ENCODE measurements at places on chromosomes 11 and 22. TPM values are rescaled to one million over a fixed set of nuclear protein-coding genes. Genes with fewer than 3 reads are reported as not detected.

The CNIH2 gene
- 0.17 TPM for total RNA-seq

The RAG2 gene
- total RNA-seq, result not detected

The SMIM35 gene
- total RNA-seq, result not detected

The GAL3ST1 gene
- 0.17 TPM for total RNA-seq

The APOC3 gene
- not detected for total RNA-seq

The SYT13 gene
- not detected for total RNA-seq

GRCh38 chr22:29116397-29117123, 43.7 kb downstream of the KREMEN1 start:
- no peaks in the 10 kb centered on the region for H3K4me1 ChIP-seq
- H3K4me3 ChIP-seq, result no peak overlapping the region
- H3K27me3 ChIP-seq, result no peaks in the 10 kb centered on the region
- no peak overlapping the region for H3K27ac ChIP-seq
- H3K36me3 ChIP-seq, result no peaks in the 10 kb centered on the region

DNA sequence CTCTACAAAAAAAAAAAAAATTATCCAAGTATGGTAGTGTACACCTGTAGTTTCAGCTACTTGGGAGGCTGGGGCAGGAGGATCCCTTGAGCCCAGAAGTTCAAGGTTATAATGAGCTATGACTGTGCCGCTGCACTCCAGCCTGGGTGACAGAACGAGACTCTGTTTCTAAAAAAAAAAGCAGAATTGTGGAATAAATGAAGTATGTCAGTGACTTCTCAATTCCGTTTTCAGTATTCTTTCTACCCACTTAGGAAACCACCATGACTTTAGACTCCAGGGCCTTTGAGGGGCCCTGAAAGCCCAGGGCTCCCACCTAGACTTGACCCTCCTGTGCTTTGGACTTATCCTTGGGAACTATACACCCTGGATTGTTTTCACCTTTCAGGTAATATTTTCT, 6.5 kb upstream of the NUP160 start:
- no peak overlapping the region for H3K4me3 ChIP-seq
- H3K27ac ChIP-seq, result no peak overlapping the region
- H3K4me1 ChIP-seq, result peaks cover 4% of the 10 kb centered on the region
- no peak for DNase-seq
- H3K27me3 ChIP-seq, result no peaks in the 10 kb centered on the region
- no peaks in the 10 kb centered on the region for H3K36me3 ChIP-seq

- no peaks in the 10 kb centered on the region for H3K27me3 ChIP-seq
- H3K4me3 ChIP-seq, result no peak overlapping the region
- DNase-seq, result no peak
- no peaks in the 10 kb centered on the region for H3K36me3 ChIP-seq
These were observed 412.4 kb upstream of the CADM1 start for GRCh38 chr11:115916608-115917007.

- H3K36me3 ChIP-seq, result no peaks in the 10 kb centered on the region
- DNase-seq, result no peak
- H3K4me1 ChIP-seq, result no peaks in the 10 kb centered on the region
- no peaks in the 10 kb centered on the region for H3K27me3 ChIP-seq
These were observed 132.3 kb downstream of the CEP164 start for GRCh38 chr11:117459979-117460300.

Measured in fibroblast of lung (primary cell).